ENCODE measurements at places on chromosomes 7 and 10.

- DNase-seq = no peak
These were observed 64.2 kb downstream of the PHYHIPL start for GRCh38 chr10:59240582-59241183.

DNA sequence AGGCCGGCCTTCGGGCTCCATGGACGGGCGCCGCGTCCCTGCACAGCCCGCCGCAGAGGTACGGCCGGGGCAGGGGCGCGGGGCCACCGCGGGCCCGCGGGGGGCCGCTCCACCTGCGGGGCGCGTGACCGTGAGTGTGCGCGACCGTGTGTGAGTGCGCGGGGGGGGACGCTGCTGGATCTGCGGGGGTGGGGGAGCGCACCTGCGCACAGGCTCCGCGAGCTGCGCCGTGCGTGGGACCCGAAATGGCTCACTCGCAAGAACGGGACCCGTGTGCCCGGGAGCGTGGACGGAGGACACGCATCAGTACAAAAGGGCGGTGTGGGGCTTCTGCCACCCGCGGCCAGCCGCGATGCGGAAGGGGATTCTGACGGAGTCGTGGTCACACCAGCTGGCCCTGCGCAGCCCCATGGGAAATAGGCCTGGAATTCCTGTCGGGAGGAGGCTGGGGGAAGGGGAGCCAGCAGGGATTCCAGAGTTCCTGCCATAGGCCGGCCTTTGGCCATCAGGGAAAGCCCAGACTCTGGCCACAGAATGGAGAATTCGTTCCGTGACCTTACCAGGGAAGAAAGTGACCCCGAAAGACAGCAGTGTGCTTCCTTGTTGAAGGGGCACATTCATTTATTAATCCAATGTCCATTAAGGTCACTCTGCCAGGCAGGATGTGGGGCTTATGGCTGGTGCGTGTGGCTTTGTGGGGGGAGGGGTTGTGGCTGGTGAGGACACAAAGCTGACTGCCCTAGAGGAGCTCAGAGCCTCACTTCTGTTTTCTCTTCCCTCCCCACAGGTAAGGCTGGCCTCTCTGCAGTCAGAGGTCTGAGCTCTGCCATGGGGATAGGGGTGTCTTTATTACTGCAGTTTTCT lies 494 bp downstream of the REPIN1 start:
- no peak for DNase-seq

- no peak for DNase-seq
These were observed 101.6 kb downstream of the PRTFDC1 start for GRCh38 chr10:24850727-24851296.

DNA sequence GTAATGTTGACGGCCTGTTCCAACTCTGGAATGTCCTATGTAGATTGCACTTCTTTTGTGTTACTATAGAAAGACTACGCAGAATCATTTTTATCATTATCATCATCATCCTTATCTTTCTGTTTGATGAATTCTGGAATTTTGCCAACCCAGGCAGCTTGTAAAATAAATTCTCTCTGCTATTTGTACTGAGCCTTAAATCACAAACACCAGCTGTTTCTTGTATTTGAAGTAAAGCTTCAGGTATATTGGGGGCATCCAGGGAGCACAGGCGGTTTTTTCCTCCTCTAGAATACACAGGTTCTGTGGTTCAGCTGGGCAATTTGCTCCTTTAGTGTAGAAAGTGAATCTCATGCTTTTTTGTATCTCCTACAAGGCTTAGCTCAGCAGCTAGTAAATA lies 14.9 kb upstream of the CPA5 start:
- DNase-seq = no peak

DNA sequence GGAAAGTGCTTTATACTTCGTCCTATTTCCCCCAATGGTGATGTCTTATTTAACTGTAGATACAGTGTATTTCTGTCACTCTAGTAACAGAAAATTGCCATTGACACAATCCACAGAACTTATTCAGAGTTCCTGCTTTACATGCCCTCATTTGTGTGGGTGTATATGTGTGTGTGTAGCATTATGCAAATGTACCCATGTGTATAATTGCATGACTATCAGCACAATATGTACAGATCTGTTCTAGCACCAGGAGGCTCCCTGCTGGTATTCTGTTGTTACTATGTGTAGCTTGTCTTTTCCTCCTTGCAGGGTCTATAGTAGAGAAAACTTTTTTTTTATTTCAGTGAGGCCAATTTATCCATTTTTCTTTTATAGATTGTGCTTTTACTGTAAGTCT lies 16.5 kb downstream of the CYP3A43 start:
- no peak for DNase-seq

DNA sequence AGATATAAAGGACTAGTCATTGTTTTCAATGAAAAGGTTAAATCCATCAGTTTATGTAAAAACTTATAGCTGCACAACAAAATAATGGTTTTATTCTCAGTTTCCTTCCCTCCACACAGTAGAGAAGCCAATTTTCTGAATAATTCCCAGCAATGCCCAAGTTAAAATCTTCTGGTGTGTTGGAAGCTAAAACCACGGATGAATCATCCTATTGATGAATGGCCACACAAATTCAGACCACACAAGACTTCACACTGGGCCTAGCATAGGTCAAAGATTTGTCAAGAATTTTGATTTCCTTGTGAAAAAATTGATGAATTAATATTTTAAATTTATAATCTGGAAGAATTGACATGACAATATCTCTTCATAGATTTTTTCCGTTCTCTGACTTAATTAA lies 617.6 kb downstream of the INHBA start:
- no peak for DNase-seq

- DNase-seq = no peak
These were observed 17.2 kb upstream of the TPST1 start for GRCh38 chr7:66187905-66188304.

GRCh38 chr7:25329815-25330214 lies 101.5 kb upstream of the NPVF start:
- no peak for DNase-seq

- DNase-seq = no peak
These were observed 256.1 kb downstream of the ZMYND11 start for GRCh38 chr10:391305-391704.

- DNase-seq = no peak
These were observed 364.2 kb downstream of the AUTS2 start for GRCh38 chr7:69962186-69963065.

DNA sequence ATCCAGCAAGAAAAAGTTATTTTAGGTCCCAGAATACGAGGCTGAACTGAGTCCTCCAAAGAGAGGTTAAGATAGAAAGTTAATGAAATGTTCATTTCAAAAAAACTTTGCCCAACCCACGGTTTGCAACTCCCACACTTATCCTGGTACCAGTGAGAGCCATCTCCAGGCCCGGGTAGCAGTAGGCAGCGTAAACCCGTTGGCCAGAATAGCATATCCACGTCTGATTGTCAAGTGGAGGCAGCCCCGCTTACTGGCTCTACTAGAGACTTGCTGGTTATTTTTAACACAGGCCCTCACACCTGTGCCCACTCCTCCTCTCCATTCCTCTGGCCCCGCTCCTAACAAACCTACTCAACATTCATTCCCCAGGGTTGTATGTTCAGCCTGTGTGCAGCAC lies 109.7 kb downstream of the HIP1 start:
- DNase-seq = no peak

- no peak for DNase-seq
These were observed 1214.4 kb upstream of the C7orf33 start for GRCh38 chr7:147376192-147376591.

DNA sequence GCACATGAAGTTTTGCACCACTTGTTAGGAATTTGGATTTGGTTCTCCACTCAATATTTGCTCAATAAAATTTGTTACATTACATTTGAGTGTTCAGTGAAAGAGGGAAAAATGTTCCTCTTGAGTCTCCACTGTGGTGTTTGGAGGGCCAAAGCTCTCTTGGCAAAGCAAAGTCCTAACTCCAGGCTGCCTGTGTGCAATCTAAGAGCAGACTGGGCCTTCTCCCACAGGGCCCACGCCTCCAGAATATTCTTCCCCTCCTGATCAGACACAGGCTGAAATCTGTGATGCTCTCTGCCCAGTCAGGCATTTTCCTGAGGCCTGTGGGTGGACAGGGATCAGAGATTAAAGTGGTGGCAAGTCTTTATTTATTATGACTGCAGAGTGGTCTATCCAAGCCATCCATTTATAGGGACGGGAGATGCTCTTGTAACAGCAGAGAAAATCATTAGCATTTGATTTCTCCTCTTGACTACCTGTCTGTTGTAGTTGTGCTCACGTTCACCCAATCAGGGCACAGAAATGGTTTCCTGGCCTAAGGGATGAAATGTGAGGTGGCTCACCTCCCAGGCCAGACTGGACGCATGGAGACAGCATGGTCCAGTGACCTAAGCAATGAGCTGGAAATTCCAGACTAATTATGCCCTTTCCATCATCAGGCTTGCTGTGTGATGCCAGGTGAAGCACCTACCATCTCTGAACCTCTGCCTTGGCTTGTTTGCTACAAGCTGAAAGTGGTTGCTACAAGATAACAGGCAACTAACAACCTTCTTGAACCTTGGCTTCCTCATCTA lies 147.1 kb upstream of the NRBF2 start:
- no peak for DNase-seq

DNA sequence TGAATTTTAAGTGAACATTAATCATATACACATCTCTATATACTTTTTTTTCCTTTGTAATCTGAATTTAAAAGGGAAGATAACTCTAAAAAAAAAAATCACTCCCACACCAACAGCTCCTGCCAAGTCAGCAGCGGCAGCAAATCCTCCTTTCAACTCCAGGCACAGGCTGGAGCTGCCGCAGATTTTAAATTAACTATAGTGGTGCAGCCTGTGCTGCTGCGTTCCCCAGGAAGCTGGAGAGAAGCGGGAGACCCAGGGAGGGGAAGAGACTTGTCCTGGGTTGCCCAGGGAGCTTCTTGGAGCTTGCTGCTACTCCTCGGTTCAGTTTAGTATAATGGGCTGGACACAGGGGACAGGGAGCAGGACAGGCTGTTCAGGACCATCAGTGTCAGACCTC lies 32.6 kb upstream of the HSPB1 start:
- DNase-seq = no peak

GRCh38 chr7:39741942-39742623 lies 118.7 kb downstream of the RALA start:
- peak; percentile 57 for DNase-seq
